NCI-H345 (cell line): ENCODE measurements at places on chromosomes 13 and 19.

DNA sequence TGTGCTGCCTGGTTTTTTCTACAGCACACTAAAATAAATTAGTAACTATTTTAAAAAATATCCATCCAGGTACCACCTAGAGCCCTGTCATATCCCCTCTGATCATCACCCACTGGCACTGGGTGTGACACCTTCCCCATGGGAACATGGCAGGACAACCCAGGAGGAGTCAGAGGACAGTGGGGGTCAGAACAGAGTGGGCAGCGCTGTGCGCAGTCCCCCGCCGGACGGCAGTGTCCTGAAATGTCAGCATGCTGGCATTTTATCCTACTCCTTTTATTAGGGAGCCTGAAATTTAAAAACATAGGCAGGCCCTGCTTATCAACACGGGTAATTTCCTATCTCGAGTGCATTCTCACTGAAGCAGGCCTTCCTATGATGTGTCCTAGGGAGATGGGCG is 42.1 kb upstream of the GAS6 start:
- no peak for DNase-seq

DNA sequence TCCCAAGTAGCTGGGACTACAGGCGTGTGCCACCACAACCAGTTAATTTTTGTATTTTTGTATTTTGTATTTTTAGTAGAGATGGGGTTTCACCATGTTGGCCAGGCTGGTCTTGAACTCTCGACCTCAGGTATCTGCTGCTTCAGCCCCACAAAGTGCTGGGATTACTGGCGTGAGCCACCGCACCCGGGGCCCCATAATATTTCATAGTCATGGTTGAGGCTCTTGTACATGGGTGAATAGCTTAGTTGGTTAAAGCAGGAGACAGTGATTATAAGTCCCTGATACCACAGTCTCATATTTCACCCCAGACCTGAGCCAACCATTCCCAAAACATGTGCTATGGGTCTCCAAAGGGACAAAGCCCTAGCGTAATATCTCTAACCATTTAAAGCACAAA is 26.1 kb downstream of the MBNL2 start:
- DNase-seq, result no peak

DNA sequence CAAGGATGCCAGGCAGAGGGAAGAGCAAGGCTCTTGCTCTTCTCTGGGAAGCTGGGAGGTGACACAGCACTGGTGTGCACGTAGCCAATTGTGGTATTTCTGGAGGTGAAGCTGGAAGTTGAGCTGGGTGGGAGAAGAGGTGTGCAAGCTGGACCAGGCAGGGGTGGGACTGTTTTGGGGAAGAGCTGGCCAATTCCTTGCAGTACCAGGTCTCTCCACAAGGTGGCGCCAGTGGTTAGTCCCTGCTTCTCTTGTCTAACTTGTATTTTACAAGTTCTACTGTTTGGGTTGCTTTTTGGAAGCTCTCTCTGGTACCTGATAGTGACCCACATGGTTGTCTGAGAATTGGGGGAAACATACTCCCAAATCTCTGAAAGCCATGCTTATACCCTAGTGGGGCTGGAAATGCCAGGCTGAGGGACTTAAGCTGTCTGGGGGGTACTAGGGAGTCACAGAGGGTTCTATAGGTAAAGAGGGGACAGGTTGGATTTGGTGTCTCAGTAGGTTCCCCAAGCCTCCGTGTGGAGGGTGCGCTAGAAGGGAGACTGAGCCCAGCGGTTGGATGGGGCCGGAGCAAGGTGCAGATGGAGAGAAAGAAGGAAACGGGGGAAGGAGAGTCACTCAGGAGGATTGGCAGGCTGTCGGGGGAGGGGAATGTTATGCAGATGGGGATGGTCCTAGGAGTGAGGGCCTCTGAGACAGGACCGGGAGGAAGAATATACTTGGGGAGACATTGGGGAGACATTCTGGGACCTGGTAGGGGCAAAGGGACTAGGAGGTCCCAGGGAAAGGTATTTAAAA is 3.0 kb downstream of the HPN start:
- DNase-seq, result peak; percentile 57

DNA sequence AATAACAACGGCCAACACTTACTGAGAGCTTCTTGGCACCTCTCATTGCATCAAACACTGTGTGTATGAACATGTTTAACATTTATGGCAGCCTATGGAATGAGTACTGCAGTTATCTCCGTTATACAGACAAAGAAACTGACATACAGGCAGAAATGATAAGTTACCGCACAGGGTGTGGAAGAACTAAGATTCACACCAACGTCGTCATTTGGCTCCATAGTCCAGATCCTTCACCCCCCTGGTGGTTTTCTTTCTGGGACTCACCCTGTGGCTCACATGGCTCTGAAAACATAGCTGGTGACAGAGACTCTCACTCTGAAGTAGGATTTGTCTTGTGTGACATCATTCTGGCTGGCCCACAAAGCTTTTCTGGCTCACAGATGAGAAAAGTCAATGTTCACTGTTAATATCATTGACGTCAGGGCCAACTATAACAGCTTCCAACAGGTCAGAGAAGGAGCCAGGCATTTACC is 230.1 kb downstream of the DLEU7 start:
- no peak for DNase-seq

DNA sequence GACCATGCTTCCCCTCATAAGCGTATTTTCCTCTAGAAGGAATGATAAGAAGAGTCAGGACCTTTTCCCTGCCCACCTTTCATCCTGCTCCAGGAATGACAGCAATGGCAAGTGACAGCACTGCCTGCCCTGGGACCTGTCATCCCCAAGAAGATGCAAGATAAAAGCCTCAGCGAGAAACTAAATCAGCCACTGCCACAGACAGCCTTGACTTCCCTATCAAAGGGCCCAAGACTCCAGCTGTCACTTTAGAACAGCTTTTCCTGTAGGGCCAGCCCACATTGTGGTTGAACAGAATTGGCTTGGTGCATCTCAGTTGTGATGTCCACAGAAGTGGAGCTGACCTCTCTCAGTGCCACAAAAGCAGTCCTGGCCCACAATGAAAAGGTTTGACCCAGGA is 1.1 kb downstream of the RAB8A start:
- DNase-seq, result no peak

DNA sequence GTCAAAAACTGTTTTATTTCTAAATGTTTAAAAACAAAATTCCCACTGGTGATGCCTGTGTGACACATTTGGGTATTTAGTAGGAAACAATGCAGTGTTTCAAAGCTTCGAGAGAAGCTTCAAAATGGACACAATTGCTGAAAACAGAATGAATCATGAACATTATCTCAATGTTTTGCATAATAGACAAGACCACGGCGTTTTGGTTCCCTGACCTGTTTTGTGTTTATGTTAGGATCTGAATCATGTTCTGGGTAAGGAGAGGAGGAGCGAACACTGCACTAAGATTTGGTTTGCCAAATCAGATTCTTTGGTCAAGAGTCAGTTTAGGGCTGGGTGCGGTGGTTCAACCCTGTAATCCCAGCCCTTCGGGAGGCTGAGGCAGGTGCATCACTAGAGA is 42.2 kb downstream of the IFT88 start:
- DNase-seq, result no peak

GRCh38 chr13:108993346-108993745 is 363.9 kb downstream of the MYO16 start:
- no peak for DNase-seq

GRCh38 chr13:106617561-106617960 is 49.6 kb upstream of the ARGLU1 start:
- DNase-seq, result no peak

DNA sequence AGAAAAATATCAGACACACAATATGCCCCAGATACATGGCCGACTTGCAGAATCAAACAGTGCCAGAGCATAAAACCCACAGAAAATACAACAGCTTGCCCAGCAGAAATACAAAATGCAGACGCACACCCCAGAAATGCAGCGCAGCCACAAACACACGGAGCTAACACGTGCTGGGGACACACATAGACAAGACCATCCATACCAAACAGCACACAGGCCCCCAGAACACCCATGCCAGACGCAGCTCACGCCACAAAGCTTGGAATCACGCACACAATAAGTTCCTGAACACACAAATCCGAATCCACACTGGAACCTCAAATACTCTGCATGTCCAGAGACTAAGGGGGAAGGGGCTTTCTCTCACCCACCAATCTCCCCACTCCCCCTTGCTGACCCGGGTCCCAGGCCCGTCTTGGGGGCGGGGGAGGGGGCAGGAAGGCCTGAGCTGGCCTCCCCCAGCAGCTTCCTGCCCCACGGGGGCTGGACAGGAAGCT is 17.2 kb downstream of the CCDC97 start:
- DNase-seq, result no peak

DNA sequence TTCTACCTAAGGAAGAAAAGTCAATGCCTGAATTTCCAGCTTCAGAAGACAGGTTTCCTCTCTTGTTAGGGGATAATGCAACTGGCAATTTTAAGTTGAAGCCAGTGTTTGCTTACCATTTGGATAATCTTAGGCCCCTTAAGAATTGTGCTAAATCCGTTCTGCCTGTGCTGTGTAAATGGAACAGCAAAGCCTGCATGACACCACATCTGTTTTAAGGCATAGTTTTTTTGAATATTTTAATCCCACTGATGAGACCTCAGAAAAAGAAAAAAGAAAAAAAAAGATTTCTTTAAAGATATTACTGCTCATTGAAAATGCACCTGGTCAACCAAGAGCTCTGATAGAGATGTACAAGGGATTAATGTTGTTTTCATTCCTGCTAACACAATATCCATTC is 419.2 kb downstream of the SLITRK6 start:
- DNase-seq, result no peak

GRCh38 chr19:41449079-41449864 is 6.3 kb downstream of the ERICH4 start:
- peak; percentile 30 for DNase-seq

DNA sequence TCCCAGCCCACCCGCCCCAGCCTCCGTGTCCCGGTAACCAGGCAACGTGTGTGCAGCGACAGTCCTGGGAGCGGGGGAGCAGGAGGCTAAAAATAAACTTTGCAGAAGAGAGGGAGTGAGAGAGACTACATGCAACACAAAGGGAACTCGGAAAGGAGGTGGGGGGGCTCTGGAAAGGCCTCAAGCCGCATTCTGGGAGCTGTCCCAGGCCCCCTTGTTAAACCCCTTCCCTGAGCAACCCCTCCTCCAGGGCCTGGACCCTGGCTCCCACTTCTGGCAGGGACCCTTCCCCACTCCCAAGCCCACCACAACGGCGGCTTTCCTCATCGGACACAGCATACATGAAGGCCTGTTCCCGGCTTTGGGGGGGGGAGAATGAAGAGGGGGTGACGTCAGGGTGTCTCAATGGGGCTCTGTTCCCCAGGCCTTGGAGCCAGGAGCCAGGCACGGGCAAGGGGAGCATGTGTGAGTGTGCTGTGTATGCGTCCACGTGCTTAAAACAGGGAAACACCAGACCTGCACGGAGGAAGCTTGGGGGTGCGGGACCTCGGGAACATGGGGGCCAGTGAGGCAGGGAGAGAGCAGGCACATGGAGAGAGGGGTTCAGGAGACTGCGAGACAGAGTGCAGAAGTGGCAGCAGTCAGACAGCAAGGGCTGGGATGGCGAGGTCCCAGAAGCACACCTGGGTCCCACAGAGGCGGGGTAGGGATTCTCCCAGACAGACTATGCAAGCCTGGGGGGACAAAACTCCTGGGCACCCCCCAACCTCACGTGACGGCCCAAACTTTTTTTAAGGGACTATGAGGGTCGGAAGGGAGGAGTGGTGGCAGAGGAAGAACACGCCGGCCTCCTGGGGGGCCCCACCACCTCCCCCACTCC is 2.3 kb downstream of the ERF start:
- DNase-seq, result no peak

- no peak for DNase-seq
These were observed 20.4 kb downstream of the UBL3 start for GRCh38 chr13:29830000-29830399.

- no peak for DNase-seq
These were observed 269.9 kb downstream of the DACH1 start for GRCh38 chr13:71597150-71597549.

DNA sequence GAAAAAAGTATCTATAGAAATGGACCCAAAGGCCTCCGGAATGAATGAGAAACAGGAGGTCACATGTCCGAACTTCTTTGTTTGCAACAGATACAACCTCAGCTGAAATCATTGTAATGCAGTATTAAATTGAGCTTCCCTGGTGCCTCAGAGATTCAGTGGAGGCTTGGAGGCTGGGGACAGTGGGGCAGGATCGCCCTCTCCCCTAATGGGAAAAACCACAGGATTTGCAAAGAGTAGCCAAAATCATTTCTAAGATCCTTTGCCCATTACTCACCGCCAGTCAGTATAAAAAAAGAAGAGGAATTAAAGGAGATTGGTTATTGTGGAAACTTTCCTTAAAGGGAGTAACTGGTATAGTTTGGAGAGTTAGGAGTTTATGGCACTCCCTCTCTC is 30.4 kb upstream of the IRS2 start:
- DNase-seq, result no peak

DNA sequence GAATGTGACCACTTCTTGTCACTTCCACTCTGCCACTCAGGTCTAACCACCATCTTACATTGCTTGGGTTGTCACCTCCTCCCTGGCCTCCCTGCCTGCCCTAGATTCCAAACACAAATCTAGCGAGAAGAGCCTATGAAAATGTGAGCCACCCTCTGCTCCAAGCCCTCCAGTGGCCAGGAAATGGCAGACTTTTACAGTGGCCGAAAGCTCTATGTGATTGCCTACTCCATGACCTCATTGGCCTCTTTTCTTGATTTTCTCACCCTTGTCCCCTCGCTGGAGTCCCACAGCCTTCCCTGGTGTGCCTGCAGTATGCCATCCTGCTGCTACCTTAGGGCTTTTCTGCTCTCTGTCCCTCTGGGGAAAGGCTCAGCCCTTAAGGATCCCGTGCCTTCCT is 84.2 kb downstream of the LRCH1 start:
- DNase-seq, result no peak

- no peak for DNase-seq
These were observed 4.9 kb downstream of the NAPA start for GRCh38 chr19:47509973-47510372.

GRCh38 chr19:9474975-9475374 is 23.4 kb downstream of the ZNF560 start:
- no peak for DNase-seq

- no peak for DNase-seq
These were observed 59.5 kb upstream of the SLC7A1 start for GRCh38 chr13:29654843-29655547.

DNA sequence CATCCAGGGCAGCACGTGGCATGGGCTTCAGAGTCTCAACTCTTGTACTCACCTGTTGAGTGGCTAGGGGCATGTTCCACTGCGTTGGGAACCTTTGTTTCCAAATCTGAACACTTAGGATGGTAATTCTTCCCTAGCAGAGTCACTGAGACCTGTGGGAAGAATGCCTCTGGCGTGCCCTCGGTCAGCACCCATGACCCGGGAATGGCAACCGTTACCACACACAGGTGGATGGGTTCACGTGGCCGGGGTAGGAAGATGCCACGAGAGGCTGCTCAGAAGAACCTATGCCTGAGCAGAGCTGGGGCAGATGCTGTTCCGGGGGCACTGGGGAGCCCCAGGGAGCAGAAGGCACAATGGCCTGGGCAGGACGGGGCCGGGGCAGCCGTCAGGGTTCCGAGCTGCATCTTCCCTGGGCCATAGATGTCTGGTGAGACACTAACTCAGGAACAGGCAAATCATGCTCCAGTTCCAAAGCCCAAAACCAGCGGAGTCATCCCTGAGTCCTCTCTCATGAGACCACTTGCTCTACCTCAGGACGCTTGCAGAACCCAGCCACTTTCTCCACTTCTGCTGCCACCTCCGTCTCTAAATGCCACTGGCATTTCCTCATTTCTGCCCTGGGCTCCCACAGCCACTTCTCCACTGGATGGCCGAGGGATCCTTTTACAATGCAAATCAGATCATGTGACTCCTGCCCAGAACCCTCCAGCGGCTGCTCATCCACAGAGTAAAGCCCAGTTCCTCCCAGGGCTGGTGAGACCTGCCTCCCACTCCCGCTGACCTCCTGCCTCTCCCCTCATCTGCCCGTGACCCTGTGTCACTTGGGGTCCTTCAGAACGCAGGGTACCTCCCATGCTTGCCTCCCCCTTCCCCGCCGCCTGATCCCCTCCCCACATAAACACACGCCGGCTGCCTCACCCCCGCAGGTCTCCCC is 36.7 kb downstream of the FAM124A start:
- no peak for DNase-seq
